ENCODE measurements at places on chromosomes 5 and 9.

GRCh38 chr9:74415995-74416394 lies 81.1 kb upstream of the RORB start:
- DNase-seq, result no peak

DNA sequence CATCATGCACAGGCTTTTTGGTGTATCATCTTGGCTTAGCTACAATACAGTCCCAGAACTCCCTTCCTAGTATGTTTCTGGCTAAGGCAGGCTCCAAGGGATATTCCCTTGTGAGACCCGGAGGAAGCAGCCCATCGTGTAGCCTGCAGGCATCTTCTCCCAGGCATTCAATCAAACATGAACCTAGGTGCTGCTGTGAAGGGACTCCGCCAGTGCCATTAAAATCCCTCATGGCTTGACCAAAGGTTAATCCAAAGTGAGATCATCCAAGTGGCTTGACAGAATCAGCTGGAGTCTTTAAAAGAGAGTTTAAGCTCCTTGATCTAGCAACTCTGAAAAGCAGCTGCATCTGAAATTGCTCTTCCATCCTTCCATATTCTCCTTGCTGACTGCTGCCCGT lies 333.9 kb downstream of the DIRAS2 start:
- DNase-seq, result no peak

- no peak for DNase-seq
These were observed 22.4 kb downstream of the NRG2 start for GRCh38 chr5:140020601-140021177.

- DNase-seq, result no peak
These were observed 104.8 kb downstream of the GABBR2 start for GRCh38 chr9:98603821-98604383.

DNA sequence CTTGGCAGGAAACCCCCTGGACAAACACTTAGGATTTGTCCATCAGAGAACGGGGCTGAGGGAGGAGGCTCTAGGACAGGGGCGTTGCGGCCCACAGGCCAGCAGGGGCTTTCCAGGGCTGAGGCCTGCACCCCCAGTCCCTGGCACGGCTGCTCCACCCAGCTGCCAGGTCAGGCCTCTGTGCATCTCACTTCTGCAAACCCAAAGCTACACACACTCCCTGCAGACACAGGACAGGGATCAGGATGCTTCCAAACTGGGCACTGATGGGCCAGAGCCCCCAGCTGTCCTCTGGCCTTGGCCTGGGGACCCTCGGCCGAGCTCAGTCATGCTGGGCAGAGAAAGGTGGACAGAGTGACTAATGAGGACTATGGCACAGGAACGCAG lies 106.2 kb upstream of the SARDH start:
- DNase-seq, result no peak

DNA sequence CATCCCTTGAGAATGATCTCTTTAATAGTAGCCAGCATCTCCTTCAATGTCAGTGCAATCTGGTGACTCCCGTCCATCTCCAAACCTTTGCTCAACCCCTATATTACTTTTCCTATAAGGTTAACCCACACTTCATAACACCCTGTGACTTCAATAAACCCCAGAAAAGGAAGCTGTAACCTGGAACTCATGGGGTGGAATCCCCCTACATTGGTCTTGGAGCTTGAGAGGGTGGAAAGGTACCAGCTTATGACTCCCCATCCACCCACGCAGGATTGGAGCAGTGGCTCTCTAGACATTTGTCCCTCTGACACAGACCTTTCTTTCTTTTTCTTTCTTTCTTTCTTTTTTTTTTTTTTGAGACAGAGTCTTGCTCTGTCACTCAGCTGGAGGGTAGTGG lies 54.7 kb upstream of the ZFR start:
- DNase-seq, result no peak

GRCh38 chr9:77019236-77019925 lies at the start of gene FOXB2:
TSS of gene FOXB2 (plus strand) at chr9:77019655. CDS start at chr9:77019655, 0 bp downstream.
- no peak for DNase-seq

GRCh38 chr9:98801969-98802371 lies 5.5 kb upstream of the GALNT12 start:
- no peak for DNase-seq

GRCh38 chr9:7117676-7118561 lies 360.1 kb downstream of the KDM4C start:
- no peak for DNase-seq

DNA sequence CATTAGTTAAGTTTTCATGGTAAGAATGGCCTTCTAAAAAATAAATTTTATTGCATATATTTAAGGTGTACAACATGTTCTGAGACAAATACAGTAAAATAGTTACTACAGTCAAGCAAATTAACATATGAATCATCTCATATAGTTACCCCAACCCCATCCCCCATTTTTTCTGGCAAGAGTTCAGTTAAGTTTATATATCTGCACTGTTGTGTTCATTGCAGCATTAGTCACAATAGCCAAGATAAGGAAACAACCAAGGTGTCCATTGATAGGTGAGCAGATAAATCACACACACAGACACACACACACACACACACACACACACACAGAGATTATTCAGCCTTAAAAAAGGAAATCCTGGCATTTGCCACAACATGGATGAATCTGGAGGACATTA lies 37.2 kb upstream of the OTULIN start:
- DNase-seq, result no peak

- DNase-seq, result no peak
These were observed 284.5 kb downstream of the MAT2B start for GRCh38 chr5:163789870-163790269.

Data from kidney capillary endothelial cell (primary cell).